Stimulated activated CD4-positive, alpha-beta T cell treated with anti-CD3 and anti-CD28 coated beads, Interleukin-4, amount 100 ng/mL, for 24 hours (primary cell): ENCODE measurements at places on chromosomes 13 and 19.

DNA sequence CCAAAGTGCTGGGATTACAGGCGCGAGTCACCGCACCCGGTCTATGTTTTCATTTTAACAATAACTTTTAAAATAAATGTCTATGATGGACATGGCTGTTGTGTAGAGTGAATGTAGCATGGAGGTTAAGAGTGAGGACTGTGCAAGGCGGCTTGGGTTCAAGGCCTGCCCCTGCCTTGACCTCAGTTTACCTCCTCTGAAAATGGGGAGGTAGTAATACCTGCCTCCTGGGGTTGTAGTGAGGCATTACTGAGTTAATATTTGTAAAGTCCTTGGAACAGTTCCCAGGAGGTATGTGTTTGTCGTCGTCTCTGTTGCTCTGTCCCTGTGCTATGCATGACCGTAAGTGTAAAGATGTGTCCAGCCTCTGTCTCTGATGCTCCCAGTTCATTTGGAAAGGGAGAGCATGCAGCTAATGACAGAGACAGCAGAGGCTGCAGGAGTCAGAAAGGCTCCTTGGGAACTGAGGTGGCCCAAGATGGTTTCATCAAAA, 9.4 kb downstream of the GARRE1 start:
- no peak for DNase-seq

GRCh38 chr19:8655340-8655709, 24.9 kb downstream of the NFILZ start:
- peak; percentile 30 for DNase-seq

DNA sequence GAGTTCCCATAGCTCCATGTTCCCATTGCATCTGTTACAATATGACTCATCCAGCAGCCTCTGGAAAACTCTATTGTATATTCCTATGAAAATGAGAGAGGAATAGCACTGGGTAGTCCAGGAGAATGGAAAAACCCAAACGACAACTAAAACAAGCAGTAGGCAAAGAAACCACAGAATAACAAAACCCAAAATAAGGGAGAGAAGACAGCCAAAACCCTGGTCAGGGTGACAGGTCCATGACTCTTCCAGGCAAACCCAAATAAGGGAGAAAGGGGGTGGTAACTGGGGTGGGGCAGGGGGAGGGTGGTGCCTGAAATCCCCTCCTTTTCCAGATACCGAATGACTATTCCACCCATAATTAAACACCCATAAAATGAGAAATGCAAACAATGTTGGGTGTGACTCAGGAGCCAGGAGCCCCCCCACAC, 4.0 kb upstream of the ZNF8 start:
- no peak for DNase-seq

GRCh38 chr19:7450243-7451223, 38.3 kb downstream of the PEX11G start:
- no peak for DNase-seq

GRCh38 chr19:1624458-1624857, 19.2 kb upstream of the UQCR11 start:
- peak; percentile 58 for DNase-seq

GRCh38 chr13:99859178-99860177, 112.1 kb downstream of the ZIC5 start:
- DNase-seq: peak; percentile 73

DNA sequence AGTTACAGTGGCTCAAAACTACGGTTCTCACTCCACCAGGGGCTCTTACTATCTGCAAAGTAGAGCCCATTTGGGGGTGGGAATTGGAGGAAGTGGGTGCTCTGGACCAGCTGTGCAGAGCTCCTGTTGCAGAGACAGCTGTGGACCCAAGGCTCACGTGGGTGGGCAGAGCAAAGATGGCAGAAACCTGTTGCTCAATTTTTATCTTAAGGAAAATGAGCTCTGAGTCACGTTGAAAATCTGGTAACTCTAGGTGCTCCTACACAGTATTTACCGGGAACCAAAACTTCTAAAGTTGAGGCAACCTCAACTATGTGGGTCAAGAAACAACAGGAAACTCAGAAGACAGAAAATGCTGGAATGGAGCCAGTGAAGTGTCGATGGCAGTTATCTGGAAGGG, 30.2 kb upstream of the SLC15A1 start:
- no peak for DNase-seq

DNA sequence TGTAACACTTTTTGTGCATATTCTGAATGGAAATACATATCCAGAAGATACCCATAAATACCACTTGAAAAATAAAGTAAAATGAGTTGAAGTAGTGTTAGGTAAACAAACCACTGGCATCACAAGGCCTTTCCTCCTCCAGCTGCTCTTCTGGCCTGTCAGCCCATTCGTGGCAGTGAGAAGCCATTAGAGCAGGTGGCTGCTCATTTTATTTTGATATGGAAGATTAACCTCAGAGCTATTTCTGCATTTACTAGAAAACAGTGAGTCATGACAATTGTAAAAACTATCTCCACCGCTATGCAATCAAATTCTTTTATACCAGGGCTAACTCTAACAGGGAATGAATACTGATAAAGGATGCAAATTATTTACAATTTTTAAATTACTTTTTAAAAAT, 2898.1 kb downstream of the PCDH9 start:
- DNase-seq: no peak
